NCI-H1436 treated with DMSO at 0.1 percent for 48 hours (cell line): ENCODE measurements at places on chromosomes 7 and 10.
A peak's percentile ranks its signal among the peaks of the same experiment; 100 is the strongest.

- DNase-seq: no peak
These were observed 29.9 kb upstream of the UTF1 start for GRCh38 chr10:133199992-133200611.

DNA sequence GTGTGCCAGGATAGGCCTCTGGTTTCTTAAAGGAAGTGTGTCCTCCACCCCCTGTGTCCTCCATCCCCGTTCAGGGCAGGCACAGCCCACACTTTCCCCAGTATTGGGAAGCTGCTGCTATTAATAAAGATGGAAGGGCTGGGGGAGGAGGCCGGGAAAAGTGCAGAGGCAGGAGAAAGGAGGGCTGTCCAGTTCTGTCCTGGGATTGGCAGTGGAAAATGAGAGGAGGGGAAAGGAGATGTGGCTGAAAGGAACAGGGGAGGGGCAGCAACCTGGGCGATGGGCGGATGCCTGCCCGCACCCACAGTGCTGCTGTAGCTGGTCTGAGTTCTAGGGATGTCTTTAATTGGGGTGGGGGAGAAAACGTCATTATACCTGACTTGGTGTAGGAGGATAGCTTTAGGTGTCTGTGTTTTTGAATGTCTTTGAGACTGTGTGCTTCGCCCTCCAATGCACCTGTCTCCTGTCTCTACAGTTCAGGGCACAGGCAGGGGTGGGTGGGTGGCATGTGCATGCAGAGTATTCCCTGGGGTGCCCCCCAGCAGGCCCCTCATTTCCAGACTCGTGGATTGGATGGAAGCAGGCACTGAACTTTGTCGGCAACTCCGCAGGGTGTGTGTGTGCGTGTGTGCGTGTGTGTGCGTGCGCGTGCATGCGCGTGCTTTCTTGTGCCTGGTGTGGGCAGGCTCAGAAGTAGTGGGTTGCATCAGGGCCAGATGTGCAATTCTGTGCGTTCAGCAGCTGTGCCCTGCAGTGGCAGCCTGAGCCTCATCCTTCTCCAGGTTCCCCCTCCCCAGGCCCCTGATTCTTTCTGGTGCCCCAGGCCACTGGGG lies 2.5 kb downstream of the TRIM8 start:
- no peak for DNase-seq

- peak; percentile 44 for DNase-seq
These were observed 237.1 kb upstream of the FAM3C start for GRCh38 chr7:121633186-121633585.

- DNase-seq: no peak
These were observed 311.3 kb upstream of the AOAH start for GRCh38 chr7:37035631-37036030.
